WTC11 (cell line): ENCODE measurements at places on chromosomes 16 and 17. TPM values are rescaled to one million over a fixed set of nuclear protein-coding genes. Genes with fewer than 3 reads are reported as not detected.

DNA sequence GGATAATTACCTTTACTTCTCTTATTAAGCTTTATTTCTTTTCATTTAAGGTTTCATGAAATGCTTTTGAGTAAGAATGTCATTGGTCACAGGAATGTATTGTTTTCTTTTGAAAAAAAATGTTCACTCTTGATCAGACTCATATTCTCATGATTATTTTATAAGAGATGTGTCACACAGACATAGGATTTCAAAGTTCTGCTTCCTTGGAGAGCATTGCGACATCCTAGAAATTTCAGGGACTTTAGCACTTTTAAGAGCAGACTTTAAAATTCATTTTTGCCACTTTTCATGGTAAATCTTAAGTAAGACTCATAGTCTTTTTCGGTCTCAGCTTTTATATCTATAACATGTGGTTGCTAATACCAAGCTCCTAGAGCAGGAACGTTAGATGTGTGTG, 314.7 kb downstream of the CDH8 start:
- DNase-seq, result no peak

GRCh38 chr17:16465861-16466338, 26.1 kb downstream of the LRRC75A start:
- no peak for DNase-seq

- no peak for DNase-seq
These were observed 40.5 kb upstream of the MGAT5B start for GRCh38 chr17:76827736-76828135.

GRCh38 chr17:15321556-15322251, 19.7 kb downstream of the TEKT3 start:
- no peak for DNase-seq

DNA sequence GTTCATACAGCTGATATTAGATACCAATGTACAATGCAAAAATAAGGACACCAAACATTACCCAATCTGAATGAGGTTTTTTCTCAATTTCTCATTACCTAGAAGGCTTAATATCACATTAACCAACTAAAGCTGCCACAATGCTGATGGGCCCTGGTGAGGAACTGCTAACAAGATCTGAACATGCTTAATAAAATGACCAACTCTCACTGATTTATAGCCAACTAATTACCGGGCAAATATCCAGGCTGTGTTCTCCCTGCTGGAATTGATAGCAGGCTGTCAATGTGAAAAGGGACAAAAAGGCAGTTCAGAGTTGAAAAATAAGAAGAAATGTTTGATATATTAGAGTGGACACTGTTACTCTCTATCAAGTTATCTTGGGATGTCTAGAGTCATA, 124.6 kb downstream of the TOX3 start:
- no peak for DNase-seq

GRCh38 chr17:4005296-4006164, 41.3 kb upstream of the ATP2A3 start:
- no peak for DNase-seq

GRCh38 chr16:50152351-50152806, 727 bp upstream of the TENT4B start:
- no peak for DNase-seq

DNA sequence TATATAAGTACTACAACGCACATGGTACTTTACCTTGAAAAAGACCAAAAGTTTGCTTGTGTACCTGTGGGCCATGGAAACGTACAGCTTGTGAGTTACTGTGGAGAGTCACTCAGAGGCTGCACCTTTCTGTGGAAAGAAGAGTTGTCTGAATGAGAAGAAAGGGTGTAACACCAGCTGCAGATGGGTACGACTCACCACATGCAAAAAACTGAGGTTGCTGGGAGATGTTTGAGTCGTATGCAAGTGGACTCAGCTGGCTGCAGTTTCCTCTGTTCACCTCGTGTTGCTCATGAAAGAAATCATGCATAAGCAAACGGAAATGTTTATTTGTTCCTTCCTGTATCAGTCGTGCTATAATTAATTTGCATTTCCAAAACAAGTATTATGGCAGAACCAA, 22.4 kb upstream of the DYNLRB2 start:
- no peak for DNase-seq

The FKBP10 gene
- total RNA-seq, result 227 to 243 TPM (median 232 TPM) in 3 replicates

The MRC2 gene
- total RNA-seq, result 30.3 to 35.3 TPM (median 32.5 TPM) in 3 replicates
